BE2C (cell line): ENCODE measurements at places on chromosomes 4 and X.

GRCh38 chrX:154354516-154354915 is 19.9 kb downstream of the FLNA start:
- DNase-seq, result peak; percentile 41

GRCh38 chrX:139691843-139692505 is 16.0 kb downstream of the MCF2 start:
- no peak for DNase-seq

DNA sequence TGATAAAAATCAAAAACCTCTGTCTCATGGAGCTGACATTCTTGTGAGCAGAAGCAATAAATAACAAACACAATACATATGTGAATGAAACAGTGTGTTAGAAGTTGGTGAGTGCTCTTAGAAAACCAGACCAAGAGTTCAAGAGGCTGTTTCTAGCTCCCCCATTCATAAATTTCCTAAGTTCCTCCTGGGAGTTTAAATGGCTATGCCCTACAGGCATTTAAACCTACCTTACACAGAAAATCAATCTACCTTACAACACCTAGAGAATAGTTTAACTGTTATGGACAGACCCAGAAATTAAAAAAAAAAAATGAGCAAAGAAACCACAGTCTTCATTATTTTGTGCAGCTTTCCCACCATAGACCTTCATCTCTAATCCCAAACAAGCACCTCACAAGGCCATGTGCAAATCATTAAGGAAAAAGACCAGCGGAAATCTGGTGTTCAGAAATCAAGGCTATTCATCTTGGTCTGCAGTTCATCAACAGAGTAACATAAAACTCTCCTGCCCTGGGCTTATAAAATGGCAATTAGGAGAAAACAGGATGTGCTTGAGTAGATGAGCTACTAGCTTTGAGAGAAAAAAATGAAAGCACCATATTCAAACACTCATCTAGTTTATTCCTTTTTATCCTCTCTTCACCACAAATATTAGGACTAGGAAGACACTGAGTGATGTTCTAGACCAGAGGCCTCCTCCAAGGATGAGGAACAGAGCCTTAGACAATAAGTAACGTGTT is 147.2 kb downstream of the SHROOM3 start:
- DNase-seq, result peak; percentile 39

DNA sequence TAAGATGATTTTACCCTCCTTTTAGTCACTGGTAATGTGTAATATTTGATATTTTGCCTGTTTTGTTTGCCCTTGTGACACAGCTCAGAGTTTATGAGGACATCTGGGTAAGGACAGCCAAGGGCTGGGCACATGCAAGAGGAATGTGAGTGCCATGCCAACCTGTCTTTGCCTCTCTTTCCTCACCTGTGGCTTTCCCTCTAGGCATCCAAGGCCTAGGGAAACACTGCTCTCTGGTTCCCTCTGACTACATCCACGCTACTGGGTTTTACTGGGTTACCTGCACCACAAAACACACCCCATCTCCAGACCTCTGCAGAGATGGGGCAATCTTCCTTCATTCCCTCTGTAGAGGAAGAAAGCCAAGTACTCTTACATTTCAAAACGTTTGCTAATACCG is 7.7 kb downstream of the HPGDS start:
- no peak for DNase-seq

GRCh38 chr4:88212253-88212561 is 53.8 kb upstream of the ABCG2 start:
- no peak for DNase-seq

DNA sequence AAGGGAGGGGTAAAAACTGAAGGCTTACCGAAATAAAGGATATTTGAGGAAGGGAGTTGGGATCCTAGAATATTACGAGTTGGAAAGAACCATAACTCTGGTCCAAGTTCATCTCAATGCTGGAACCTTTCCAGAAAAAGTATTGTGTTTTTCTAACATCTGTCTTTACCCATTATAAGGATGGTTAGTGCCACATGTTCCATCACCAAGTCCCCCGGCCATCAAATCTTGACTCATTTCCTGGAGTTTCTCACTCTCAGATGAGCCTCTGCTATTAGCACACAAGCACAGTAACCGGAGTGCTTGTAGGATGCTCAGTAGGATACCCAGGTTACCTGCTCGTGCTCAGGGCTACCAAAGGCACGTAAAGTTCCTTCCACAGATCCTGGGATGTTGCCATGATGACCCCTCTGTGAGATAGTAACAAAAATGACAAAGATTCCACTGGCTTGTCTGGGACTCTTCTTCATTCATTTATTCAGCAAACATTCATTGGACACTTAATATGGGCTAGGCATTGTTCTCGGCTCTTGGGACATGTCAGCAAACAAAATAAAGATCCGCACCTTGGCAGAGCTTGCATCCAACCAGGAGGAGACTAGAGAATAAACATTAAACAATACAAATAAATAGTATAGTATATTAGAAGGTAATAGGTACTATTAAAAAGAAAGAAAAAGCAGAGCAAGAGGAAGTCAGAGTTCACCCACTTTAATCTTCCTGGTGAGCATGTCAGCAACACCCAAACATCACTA is 36.3 kb downstream of the PKD2 start:
- DNase-seq, result no peak
